ENCODE measurements at places on chromosomes 3 and 15. TPM values are rescaled to one million over a fixed set of nuclear protein-coding genes. Genes with fewer than 3 reads are reported as not detected.

DNA sequence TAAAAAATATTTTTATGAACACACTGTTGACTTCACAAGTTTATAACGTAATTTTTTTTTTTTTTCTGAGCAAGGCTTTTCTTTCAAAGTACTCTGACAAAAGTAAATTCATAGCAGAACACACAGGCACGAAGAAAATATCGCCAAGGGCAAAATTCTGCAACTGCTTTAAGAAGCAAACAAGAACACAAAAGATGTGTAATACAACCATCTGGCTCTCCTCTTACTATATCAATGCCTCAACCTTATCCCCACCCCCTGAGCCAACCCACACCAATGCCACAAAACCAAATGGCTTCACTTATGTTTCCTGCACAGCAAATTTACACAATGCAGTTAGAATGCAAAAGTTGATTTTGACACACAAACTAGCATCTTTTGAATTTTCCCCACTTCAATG is 274.2 kb downstream of the FOXP1 start:
- no peak for DNase-seq
- H3K4me1 ChIP-seq, result peaks cover 65% of the 10 kb centered on the region
- no peaks in the 10 kb centered on the region for H3K36me3 ChIP-seq
- H3K27me3 ChIP-seq, result no peaks in the 10 kb centered on the region
- no peak overlapping the region for H3K4me3 ChIP-seq

The LEKR1 gene
- 0.33 TPM for total RNA-seq

DNA sequence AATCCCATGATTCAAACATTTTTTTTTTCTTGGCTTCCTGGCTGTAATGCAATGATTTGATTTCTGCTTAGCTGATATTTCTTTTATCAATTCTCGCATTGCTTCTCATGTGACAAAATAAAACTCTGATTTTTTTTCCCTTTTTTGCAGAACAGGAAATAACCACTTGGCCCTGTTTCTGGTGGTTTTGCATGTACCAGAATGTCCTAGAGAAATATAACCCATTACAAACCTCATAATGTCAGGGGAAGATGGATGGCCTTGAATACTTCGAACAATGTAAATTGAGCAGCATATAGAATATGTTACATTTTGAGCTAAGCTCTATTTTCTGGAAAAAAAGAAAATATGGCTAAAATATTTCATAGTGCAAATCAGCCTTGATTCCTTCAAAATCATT is 275.6 kb downstream of the RAP2B start:
- no peak for DNase-seq
- H3K27ac ChIP-seq, result no peak overlapping the region
- no peak overlapping the region for H3K4me3 ChIP-seq
- H3K36me3 ChIP-seq, result no peaks in the 10 kb centered on the region

GRCh38 chr15:40536501-40536900 is 28.3 kb downstream of the CCDC32 start:
- no peaks in the 10 kb centered on the region for H3K4me1 ChIP-seq
- no peaks in the 10 kb centered on the region for H3K36me3 ChIP-seq
- H3K4me3 ChIP-seq, result no peak overlapping the region
- H3K27me3 ChIP-seq, result no peaks in the 10 kb centered on the region

The SLC28A2 gene
- total RNA-seq, result not detected
